GM23338 (cell line): ENCODE measurements at places on chromosomes 16 and 17. TPM values are rescaled to one million over a fixed set of nuclear protein-coding genes. Genes with fewer than 3 reads are reported as not detected.

- peak; percentile 88 for DNase-seq
Observed at GRCh38 chr16:495127-495748, 32.3 kb upstream of the CAPN15 start.

- no peak for DNase-seq
Observed at GRCh38 chr17:56913000-56913311, 893 bp downstream of the TRIM25 start.

DNA sequence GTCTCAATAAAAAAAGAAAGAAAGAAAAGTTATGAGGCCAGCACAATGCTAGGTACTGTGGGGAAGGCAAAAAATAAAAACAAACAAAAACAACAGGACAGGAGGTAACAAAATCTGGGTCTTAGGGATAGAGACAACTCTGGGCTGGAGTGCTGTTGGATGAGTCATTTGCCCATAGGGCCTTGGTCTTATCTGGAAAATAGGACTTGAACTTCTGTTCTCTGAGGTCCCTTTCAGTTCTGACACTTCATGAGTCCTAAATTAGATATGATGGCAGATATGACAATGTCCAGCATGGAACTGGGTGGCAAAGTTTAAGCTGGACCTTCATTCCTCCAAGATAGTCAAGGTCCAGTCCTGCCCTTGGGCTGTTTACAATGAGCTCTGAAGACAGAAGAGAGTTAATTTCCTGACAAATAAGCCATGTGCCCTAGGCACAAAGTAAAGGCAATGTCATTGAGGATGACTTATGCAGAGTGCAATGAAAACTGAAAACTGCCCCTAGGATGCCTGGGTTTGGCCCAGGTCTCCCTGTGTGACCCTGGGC is 8.9 kb upstream of the HDAC5 start:
- no peak for DNase-seq

- no peak for DNase-seq
Observed at GRCh38 chr16:77943801-77944200, 78.5 kb upstream of the CLEC3A start.

DNA sequence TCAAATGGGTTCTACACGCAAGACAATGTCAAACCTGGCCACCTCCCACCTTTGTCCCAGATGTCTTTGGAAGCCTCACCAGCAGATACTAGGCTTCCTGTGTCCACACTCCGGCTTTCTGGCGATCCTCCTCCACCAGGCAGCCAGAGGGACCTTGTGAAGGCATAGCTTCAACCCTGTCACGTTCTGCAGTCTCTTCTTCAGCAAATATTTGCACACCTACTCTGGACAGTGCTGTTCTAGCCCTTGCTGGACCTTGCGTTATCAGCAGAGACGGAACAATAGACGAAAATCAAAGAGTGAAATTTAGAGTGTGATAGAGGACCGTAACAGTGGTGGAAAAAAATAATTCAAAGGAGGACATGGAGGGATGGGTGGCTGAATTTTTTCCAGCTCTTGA is 38.5 kb upstream of the KIFC3 start:
- no peak for DNase-seq

DNA sequence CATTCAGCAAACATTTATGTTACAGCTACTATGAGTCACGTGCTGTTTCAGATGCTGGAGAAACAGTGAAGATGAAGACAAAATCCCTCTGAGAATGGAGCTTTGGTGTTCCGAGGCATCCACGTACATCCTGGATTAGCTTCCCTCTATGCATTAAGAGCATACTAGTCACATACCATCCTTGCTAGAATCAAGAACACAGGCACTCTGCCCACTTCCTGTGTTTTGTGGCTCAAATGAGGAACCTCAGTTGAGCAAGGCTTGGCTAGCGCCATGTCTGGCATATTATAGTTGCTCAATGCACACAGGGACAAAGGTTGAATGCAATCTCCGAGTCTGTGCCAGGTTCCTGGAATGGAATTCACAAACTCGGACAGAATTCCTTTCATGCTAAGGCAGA is 297.5 kb downstream of the XYLT1 start:
- no peak for DNase-seq

DNA sequence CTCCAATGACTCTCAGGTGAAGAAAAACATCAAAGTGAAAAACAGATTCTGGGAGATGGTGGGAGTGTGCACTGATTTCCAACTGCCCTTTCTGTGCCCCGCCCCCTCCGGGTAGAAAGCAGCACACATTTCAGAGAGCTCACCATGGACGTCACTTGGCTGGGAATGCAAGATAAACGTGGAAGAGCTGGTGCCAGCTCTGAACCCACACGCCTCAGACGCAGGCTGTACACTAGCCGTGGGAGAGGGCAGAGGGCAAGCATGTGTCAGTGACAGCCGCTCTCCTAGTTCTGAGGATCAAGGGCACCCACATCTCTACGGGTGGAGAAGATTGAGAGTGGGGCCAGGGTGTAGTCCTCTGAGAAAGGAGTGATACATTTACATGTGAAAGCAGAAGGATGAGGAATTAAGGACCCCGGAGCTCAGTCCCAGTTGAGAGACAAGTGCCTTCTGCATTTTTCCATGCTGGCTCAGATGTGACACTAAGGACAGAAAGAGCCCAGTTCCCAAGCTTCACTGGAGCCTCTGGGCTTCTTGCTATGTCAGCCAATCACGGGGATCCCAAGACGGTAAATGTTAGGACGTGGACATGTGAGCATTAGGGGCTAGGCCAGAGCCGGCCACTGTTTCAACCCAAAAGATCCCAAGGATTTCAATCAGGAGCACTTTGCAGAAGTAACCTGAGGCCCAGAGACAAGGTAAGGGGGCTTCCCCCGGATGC is 101.3 kb downstream of the ZFHX3 start:
- DNase-seq: no peak

DNA sequence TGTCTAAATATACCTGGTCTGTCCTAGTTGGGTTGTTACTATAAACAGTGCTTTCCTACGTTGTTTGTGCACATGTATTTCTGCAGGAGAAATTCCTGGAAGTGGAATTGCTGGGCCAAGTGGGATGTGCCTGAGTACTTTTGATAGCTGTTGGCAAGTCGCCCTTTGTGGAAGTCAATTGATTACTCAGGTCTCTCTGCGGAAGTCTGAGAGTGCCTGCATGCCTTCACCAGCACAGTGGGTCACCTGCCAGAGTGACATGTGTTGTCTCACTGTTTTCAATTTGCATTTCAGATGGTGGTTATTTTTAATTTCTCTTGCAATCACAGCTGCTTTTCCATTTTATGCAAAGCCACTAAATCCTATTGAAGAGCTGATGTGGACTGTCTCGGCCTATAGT is 2.3 kb upstream of the MVD start:
- no peak for DNase-seq

DNA sequence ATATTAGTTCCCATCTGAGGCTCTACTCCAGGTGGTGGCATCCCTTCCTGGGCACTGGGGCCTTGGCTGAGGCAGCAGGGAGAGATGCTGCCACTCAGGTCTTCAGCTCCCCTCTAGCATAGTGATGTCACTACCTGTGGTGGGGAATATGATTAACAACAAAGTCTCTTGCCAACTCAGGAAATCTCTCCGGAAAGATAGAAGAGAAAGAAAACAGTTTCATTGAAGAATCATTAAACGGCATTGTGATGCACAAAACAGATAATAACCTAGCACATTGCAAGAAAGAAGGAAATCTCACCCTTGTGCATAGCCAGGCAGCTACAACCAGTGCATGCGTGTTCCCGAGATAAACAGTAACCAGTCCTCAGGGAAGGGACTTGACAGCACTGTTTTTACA is 12.2 kb upstream of the ZNF267 start:
- no peak for DNase-seq

DNA sequence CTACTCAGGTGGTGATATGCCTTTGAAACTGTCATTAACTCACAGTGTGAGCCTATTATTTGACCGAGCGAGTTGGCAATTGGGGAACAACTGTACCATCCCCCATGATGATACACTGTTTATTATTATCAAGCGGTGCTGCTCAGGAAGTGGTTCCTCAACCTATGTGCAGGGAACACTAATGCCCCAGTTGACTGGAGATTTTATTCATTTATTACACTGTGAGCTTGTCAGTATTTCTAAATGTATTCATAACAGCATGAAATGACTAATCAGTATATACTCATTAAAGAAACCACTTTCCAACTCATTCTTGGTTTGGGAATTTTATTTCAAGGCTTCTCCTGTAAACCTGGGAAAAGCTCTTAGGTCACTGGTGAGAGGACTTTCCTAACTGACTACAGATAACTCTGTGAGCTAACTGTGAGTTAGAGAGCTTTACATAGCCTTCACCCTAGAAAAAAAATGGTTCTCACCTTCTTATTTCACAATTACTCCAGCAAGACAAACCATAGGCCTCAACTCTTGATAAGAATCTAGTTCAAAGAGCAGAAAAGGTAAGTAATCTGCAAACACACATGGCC is 42.4 kb downstream of the NXPH3 start:
- no peak for DNase-seq

GRCh38 chr17:63579633-63580032 is 21.1 kb upstream of the TACO1 start:
- peak; percentile 40 for DNase-seq

DNA sequence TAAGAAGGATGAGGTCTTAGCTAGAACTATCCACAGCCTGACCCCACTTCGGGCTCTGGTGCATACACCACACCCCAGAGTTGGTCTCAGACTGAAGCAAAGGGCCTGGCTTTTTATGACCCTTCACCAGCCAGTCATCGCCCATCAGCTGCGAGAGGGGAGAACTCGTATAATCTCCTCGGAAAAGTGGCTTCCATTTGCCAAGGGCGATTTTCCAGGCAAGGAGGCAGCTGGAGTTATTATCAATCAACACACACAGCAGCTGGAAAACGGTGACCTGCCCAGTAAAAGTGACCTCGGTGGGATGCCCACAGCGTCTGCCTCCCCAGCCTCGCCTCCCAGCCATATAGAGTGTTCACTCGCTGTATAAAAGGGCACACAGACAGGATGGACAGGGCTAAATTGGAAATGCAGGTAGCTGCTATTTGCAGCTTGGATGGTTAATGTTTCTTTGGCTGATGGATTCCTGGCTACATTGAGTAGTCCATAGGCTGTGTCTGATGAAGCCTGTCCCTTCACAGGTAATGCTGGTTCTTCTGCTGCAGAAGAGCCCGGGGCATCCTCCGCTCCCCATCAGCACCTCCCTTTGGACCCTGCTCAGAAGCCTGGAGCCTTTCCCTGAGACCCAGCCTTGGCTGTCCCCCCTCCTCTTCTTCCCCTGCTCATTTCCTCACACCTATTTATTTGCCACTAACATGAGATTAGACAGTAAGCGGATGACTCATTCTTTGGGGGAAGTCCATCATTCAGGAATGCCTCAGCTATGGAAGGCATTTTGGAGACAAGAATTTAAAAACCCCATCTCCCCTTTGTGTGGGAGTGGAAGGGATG is 45.7 kb downstream of the TMEM186 start:
- DNase-seq: peak; percentile 32

DNA sequence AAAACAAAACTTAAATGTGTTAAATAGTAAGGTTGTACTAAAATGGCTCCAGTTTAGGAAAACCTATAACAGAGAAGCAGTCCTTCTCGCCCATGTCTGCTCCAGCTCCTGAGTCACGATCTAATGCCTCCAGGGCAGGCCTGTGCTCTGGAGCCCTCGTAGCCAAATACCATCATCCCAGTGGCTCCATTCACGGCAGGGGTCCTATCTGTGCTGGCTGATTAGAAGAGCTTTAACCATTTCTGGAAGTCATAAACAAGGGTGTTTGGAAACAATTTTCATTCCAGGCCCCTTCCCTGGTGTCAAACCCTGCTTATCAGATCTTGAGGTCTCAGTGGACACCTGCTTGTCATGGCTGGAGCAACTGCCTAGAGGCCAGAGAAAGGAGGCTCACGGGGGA is 336.9 kb downstream of the SOX9 start:
- no peak for DNase-seq

DNA sequence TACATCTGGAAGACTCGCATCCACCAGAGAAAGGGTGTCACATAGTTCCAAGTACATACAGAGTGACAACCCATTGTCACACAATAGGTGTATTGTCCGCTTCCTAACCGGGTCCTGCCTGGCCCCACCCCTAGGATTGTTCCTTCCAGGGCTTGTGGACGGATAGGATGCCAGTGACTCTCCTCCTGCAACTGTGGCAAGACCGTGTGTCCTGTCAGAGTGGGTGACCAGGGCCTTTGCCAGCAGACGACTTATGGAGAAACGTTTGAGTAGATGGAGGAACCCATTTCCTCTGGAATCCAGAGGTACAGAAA is 258.4 kb downstream of the CPPED1 start:
- no peak for DNase-seq

The CPD gene
- 54.7 and 57.8 TPM in 2 replicates for total RNA-seq

The RSKR gene
- total RNA-seq: 38.8 and 41.4 TPM in 2 replicates

The COASY gene
- 60.1 and 62.0 TPM in 2 replicates for total RNA-seq

The SNAI3 gene
- total RNA-seq: 19.2 and 19.4 TPM in 2 replicates

The KCNJ18 gene
- not detected in 2 replicates for total RNA-seq

The KCNJ12 gene
- total RNA-seq: 0.97 and 2.4 TPM in 2 replicates

The KCNG4 gene
- total RNA-seq: 0.07 TPM in 1 of 2 replicates, not detected in the other

The CDC42EP4 gene
- 16.2 and 19.9 TPM in 2 replicates for total RNA-seq

The EPN2 gene
- total RNA-seq: 28.7 and 34.0 TPM in 2 replicates

The ZP2 gene
- total RNA-seq: 0.16 TPM in 1 of 2 replicates, not detected in the other

The TEX19 gene
- 0.66 and 1.1 TPM in 2 replicates for total RNA-seq
